ENCODE measurements at places on chromosomes 7 and 10.

- DNase-seq: no peak
Observed at GRCh38 chr10:89213191-89213808, 6.2 kb upstream of the CH25H start.

DNA sequence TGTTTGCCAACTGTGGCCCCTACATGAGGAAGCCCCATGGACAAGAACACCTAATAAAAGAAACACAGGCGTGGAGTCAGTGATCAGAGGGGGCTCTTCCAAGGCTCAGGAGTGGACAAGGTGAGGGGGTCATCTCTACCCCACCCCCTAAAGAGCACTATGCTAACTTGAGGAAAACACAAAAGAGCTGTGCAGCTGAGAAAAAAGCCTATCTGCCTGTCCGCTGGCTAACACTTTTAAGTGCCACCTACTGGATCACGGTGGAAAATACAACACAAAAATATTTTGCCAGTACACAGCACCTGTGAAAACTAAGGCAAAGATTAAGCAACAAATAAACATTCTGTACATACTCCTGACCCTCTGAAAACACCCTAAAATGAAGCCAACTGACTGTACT, 53.1 kb upstream of the COBL start:
- DNase-seq: no peak

GRCh38 chr7:101162551-101163278, 2.7 kb downstream of the VGF start:
- DNase-seq: no peak

DNA sequence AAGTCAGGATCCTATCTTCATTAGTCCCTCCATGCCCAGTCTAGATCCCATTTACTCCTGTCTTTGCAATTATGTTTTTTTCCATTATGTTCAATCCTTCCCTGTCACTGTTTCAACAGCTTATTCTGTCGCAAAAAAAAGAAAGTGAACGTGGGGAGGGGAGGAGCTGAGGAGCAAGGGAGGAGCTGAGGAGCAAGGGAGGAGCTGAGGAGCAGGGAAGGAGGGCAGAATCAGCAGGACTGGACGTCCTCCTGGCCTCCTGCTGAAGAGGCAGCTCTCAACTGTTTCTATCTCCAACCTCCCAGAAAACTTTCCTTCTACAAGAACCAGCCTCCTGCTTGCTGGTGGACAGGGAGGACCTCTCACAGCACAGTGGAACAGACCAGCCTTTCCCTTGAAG, 26.0 kb downstream of the LARP4B start:
- DNase-seq: no peak

- no peak for DNase-seq
Observed at GRCh38 chr7:97006816-97007582, 1.6 kb downstream of the DLX6 start.

GRCh38 chr7:47179812-47180515, 401.9 kb downstream of the TNS3 start:
- DNase-seq: peak; percentile 4

DNA sequence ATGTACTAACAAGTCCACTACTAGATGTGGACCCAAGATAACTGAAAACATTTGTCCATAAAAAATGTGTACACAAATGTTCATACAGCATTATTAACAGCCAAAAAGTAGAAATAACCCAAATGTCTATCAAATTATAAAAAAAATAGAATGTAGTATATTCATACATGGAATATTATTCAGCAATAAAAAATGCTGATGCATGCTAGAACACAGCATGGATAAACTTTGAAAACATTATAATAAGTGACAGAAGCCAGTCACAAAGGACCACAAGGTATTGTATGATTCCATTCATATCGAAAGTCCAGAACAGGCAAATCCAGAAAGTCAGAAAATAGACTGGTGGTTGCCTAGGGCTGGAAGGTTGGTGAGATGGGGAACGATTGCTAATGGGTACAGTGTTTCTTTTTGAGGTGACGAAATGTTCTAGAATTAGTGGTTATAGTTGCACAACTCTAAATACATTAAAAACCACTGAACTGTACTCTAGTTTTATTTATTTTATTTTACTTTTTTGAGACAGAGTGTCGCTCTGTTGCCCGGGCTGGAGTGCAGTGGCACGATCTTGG, 43.3 kb upstream of the ANLN start:
- DNase-seq: no peak

DNA sequence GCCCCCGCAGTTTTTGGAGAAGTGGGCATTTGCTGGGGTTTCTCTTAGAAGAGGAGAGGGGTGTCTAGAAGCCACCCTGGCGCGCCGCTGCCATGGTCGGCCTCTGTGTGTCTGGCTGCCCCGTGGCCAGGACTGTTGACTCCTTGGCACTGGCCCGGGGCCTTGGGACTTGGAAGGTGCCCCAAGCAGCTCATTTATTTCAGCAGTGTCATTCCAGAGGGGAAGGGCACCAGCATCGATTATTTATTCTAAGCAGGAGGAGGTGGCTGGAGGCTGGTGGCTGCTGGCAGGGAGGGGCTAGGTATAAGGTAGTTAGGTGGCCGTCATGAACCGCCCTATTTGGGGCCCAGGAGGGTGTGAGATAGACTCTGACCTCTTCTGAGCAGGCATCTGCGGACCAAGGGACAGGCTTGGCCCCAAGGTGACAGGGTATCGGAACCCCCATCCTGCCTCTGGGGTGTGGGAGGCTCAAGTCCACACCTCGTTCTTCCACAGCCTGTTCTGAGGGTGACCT, 1.6 kb downstream of the GTF2IRD1 start:
- DNase-seq: no peak

GRCh38 chr7:139731802-139732470, 45.9 kb downstream of the HIPK2 start:
- DNase-seq: no peak

GRCh38 chr7:139889186-139889871, 60.3 kb downstream of the TBXAS1 start:
- no peak for DNase-seq

GRCh38 chr7:136053689-136054485, 76.7 kb upstream of the MTPN start:
- DNase-seq: no peak

DNA sequence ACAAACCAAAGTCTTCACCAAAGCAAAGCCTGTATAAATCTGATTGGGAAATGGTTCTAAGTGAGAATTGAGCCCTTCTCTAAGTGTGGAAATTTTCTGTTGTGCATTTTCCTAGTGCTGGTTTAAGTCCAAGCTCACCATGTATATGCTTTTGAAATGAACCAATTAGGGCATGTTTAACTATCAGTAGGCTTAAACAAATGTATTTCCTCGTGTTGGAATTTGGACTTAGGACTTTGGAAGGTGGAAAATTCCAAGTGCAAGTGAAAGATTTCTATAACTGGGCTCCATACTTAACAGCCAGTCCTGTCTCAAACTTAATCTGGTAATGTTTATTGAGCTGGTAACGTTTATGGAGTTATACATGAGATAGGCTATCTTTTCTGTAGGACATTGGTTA, 28.5 kb downstream of the CCNY start:
- no peak for DNase-seq

DNA sequence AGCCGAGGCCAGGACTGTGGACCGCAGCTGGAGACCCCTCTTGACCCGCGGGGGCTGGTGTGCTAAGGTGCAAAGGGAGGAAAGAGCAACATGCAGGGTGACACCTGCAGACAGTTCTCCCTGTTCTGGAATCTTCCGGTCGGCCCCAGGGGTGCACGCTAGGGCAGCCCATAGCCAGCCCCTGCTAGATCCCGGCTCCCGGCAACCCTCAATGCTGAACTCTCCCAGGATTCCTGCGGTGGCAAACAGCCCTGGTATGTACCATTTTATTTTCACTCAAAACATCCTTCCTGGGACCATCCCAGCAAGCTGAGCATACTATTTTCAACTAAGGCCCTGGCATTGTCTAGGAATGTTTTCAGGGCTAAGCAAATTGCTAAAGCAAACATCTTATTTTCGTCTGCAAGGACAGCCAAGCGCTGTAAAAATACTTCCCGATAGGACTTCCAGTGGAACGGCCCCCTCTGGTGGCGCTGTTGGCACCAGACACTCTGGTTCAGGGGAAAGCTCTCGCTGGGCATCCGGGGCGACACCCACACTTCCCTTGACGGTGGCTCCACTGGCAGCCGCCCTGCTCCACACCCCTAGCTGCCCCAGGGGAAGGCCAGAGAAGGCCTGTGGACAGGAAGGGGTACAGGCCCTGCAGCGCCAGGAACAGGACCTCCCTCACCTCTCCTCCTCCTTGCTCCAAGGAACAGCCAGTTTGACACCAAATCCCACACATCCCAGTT, 99.4 kb downstream of the CTBP2 start:
- DNase-seq: no peak

GRCh38 chr7:92834507-92835260, 1.7 kb downstream of the CDK6 start:
- DNase-seq: no peak

DNA sequence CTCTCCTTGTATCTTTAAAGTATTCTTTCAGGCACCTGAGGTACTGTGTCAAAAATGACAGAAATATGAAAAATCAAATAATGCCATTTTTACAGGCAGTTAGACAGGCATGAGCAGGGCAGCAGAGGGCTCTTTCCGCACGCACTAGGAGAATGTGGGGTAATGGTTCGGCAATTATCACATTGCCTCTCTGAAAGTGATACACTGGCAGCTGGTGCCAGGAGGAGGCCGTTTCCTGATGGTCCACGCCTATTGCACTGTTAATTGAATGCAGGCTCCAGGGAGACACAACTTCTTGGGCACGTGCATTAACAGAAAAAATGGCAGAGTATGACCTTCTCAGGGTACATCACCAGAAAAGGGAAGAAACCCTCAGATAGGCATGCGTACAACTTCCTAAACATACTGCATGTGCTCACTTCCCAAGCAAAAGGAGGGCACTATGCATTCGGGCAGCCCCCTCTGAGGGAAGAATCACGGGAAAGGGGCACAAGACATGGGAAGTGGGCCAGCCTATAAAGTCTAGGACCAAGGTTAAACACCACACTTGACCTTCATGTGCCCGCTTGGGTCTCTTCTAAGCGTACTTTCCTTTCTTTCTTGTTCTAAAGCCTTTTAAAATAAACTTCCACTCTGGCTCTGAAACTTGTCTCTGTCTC, 161.7 kb downstream of the TNS3 start:
- DNase-seq: no peak

DNA sequence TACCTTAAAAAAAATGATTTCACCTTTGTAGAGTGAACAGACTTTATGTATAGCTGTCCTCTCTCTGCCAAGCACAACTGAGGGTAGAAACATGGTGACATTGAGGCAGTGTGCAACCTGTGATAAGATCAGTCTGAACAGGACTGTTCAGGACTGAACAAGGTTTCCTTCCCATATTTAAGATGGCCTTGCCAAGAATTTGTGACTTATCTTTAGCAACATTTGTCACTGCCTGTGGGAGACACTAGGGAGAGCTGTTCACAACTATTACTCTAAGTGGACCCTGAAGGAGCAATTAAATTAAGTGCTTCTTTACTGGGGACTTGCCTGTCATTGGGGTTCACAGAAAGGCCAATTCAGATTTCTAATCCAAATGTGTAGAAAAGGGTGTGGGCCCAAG, 6.7 kb downstream of the OR13A1 start:
- no peak for DNase-seq

DNA sequence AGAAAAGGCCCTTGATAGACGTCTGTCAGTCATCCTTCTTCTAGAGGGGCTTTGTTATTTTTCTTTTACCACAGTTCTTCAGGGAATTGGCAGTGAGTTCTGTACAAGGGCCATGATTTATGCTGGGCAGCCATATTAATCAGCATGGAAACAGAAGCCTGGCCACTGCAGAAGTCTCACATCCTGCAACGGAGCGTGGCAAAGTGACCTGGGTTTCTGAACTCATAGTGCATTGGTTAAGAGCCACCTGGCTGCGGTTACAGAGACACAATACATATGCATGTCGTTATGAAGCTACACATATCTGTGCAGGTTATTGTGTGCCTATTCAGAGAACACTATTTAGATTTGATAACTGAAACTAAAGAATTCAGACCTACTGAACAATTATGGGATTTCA, 419.4 kb upstream of the CELF2 start:
- no peak for DNase-seq

- no peak for DNase-seq
Observed at GRCh38 chr10:75696536-75696935, 265.1 kb downstream of the LRMDA start.

GRCh38 chr10:69703766-69704630, 74.0 kb downstream of the FAM241B start:
- DNase-seq: no peak

DNA sequence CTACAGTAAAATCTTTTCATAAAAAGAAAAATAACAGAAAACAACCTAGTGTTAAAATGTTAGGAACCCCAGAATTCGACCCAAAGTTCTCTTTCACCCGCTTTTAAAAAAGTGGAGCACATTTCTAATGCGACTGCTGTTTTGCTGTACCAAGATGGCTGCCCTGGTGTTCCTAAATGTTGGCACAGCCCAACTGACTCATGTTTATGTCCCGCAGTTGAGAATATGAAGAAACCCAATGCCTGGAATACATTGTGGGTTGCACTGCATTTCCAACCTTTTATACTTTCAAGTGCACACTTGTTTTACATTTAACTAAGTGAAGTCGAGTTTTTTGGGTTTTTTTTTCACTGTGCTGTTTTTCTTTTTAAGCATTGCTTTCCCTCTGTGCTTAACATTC, 944 bp downstream of the STEAP1B start:
- no peak for DNase-seq

All from NCI-H1417 treated with DMSO at 0.1 percent for 48 hours (cell line).